ENCODE measurements at places on chromosomes 16 and 17.
A peak's percentile ranks its signal among the peaks of the same experiment; 100 is the strongest.

DNA sequence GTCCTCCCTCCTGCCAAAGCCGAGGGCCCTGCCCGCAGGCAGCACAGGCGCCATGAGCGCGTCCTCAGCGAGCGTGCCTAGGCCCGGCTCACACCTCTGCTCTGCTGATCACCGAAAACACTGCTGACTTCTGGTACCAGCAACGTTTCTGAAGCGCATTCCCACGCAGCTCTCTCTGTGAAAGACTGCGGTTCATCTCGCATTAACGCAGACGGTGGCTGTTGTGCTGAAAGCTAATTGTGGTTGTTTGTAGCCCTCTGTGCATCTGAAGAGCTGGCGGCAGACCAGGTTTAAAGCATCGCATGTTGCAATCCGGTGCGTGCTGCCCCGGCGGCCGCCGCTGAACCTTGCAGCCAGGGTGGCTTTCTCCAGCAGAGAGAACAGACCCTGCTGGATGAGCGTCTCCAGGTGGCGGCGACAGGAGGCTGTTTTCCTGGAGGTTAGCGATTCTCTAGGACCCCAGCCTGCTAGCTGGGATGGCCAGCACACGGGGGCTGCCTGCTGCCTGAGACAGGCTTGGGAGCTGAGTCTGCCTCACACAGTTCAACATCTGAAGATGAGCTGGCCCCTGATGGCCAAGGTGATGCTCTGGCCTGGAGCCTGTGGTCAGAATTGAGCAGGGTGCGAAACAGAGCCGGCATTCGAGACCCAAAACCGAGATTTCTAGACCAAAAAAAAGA is 49.8 kb upstream of the CHMP6 start:
- DNase-seq: no peak

DNA sequence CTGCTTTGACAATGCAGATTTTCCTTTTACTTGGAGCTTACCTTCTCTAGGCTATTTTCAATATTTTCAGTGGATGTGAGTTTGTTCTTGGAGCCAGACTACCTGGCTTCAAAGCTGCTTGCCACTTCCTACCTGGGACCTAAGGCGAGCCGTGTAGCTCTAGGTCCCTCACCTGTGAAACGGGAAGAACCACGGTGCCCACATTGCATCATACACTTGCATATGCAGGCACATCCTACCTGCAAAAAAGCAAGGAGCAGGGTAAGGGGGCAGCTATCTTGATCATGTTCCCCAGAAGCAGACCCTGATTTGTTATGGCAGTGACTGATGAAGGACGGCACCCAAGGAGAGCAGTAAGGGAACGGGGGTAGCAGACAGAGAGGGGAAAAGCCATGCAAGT is 27.0 kb upstream of the MPRIP start:
- no peak for DNase-seq

- DNase-seq: no peak
These were observed 26.5 kb upstream of the STH start for GRCh38 chr17:45972531-45972930.

DNA sequence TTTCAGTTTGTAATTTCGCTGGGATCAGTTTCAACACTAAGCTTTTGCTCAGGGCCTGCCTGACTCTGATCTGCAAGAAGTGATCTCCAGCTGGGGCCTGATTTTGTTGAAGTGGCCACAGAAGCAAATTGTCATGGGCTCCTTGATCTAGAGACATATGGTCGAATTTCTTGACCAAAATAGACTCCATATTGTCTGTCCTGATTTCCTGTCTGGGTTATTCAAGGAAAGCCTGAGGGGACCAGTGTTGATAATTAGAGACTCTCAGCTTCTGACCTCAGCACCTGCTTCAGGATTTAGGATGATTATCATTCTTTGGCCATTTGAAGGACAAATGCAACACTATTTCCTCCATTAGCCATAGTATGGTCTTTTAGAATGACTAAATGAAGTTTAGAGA is 48.9 kb upstream of the MSI2 start:
- no peak for DNase-seq

GRCh38 chr17:34163646-34164045 is 91.4 kb upstream of the CCL2 start:
- DNase-seq: no peak

DNA sequence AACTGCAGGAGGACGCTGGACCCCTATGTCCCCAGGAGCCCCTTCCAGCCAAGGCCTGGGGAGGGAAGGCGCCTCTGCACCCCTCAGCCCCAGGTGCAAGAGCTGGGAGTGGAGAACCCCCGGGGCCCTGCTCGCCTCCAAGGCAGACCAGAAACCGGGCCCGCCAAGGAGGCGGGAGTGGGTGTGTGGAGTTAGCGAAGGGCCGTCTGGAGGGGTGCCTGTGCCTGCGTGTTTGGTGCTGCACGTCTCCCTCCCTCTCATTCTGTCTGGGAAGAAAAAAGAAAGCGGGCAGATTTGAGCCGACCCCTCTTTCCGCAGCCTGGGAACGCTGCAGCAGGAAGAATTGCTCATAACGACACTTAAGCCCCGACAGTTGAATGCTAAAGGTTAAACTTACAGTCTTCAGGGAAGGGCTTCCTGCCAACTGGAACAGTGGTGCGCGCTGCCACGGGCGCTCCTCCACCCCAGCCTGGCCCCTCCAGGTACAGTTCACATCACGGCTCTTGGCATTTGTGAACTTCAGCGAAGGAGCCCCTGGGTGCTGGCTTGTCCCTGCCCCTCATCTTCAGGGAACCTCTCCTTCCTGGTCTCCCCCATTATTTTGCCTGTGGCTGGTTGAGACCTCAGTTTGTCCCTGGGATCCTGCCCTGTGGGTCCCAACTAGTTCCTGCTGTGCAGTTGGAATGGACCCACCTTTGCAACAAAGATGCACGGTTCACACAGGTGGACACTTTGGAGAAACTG is 19.2 kb upstream of the ZFHX3 start:
- DNase-seq: no peak

DNA sequence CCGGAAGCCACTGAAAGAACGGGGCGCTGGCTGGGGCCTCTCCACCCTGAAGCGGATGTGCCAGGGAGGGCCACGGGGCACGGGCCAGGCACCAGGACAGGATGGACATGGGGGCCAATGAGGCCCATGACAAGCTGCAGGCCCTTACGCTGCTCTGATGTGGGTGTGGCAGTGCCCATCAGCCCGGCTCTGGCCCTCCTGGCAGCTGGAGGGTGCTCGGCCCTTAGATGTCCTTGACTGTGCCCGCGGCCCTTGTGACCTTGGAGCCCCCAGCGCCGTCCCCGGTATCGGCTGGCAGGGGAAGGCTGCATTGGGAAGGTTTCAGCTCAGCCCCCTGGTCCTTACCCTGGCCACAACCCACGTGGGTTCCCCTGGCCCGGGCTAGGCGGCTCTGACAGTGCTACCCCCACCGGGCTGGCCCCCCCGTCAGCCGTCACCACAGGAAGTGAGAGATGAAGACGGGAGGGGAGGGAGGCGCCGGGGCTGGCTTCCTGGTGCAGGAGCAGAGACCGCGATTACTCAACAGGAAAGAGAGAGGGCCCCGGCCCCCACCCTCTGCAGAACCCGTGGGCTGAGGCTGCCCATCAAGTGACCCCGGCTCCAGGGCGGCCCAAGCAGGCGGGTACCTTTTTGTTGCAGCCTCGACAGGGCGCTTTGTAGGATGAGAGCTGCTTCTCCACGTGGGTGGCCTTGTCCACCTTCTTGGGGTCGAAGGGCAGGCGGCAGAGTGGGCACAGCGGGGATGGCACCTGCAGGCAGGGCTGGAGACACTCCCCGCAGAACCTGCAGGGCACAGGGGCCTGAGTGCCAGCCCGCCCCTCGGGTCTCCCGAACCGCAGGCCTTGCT is 5.3 kb downstream of the RNF166 start:
- DNase-seq: peak; percentile 94

DNA sequence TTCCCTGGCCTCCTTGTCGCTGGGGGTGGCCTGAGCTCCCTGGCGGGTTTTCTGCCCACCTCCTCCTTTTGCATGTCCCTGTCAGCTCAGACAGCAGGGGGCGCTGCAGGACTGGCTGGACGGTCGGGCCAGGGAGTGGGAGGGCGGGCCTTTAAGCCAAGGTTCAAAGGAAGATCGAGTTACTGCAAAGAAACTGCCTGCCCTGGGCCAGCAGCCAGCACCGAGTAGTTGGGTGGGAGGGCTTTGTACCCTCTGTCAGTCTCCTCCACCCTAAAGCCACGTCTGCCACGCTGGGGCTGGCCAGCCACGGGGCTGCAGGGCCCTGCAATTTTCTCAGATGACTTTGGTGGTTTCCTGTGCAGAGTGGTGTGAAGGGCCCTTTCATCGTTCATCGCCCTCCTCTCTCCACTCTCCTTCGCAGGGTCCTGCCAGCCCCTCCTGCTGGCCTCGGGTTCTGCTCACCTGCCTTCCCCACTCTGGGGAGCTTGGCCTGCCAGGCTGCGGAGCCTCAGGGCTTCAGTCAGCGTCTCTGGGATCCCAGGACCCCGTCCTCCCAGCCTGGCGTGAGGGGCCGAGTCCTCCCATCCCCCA is 12.3 kb downstream of the GPR142 start:
- peak; percentile 80 for DNase-seq

DNA sequence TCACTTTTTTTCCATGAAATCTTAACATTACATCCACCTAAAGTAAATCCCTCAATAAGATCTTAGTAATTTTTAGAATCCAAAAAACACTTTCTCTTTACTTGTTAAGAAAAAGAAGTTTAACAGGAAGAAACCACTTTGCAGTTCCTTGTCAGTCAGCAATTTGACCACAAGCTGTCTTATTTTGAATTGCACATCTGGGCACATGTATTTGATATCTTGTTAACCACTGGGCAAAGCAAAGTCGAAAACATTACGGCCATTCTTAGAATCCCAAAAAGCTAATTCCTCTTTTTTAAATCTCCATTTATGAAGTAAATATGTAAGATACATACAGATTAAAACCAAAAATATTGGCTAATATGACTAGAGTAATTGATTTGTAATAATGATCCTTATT is 1.1 kb downstream of the ABCA10 start:
- no peak for DNase-seq

DNA sequence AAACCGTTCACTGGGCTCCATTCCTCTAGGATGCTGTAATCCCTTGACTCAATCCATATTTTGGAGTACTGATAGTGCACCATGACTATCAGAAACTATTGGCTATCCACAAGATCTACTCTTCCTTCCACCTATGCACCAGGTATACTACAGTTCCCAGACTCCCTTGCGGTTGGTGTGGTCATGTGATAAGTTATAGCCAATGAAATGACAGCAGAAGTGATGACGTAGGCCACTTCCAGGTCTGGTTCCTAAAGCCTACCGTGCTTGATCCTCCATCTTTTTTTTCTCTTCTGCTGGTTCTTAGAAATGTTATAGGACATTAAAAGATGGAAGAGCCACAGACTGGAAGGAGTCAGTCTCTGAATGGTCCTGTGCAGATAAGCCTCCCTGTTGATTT is 278.8 kb upstream of the C16orf82 start:
- no peak for DNase-seq

- DNase-seq: no peak
These were observed 68.1 kb upstream of the SEC14L1 start for GRCh38 chr17:77072670-77073069.

GRCh38 chr16:75836347-75837010 is 110.2 kb upstream of the CPHXL start:
- no peak for DNase-seq

DNA sequence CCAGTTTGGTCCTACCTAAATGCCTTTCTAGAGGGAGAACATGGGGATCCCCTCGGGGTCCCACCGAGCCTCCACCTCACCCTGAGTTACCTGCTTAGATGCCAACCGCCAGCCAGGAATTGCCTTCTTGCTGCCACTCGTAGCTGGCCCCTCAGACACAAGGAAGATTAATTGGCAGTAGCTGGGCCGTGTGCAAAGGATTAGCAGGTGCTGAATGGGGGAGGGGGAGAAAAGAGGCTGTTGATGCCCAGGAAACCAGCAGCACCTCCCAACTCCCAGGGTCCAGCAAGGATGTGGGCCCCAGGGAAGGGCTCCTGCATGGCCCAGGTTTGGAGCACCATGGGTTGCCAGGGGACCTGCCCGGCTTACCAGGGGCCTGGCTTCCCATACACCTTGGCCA is at the start of gene CNGB1:
Gene CNGB1, minus strand, starts transcription at position 159 of the 400 bp plus-strand sequence. CDS start 3,842 bp downstream, outside the sequence.
- DNase-seq: no peak

DNA sequence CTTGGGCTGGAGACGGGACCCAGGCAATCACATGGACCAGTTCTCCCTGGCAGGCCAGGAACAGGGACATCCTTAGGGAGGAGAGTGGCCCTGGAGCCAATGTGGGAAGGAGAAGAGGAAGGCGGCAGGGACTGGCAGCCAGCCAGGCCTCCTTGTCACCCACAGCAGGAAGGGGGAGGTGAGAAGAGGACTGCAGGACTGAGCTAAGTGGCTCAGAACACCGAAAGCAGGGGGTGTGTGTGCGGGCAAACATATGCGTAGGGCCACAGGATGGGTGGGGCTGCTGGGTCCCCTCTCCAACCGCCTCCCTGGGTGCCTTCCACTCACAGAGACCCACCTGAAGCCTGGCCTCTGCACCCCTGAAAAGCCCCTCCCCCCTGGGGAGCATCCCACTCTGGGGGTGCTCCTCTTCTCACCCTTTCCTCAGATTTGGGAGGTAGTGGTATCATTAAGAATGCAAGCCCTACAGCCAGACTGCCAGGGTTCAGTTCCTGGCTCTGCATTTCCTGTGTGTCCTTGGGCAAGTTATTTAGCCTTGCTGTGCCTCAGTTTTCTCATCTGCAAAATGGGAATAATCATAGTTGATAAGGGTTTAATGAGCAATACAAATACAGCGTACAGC is 8.1 kb downstream of the PNMT start:
- DNase-seq: peak; percentile 15

GRCh38 chr17:231966-232807 is 50.7 kb upstream of the DOC2B start:
- no peak for DNase-seq

GRCh38 chr17:38741921-38742410 is 6.2 kb downstream of the PCGF2 start:
- DNase-seq: no peak

- no peak for DNase-seq
These were observed 131.3 kb downstream of the NLK start for GRCh38 chr17:28173801-28174200.

- DNase-seq: no peak
These were observed 96.8 kb downstream of the GSG1L start for GRCh38 chr16:27966756-27967155.

- DNase-seq: peak; percentile 35
These were observed 45.6 kb downstream of the PRMT7 start for GRCh38 chr16:68356249-68356918.

- no peak for DNase-seq
These were observed 11.0 kb upstream of the ROGDI start for GRCh38 chr16:4813251-4814003.

- no peak for DNase-seq
These were observed 916.9 kb upstream of the SOX9 start for GRCh38 chr17:71203953-71204352.

Measured in activated CD8-positive, alpha-beta memory T cell treated with anti-CD3 and anti-CD28 coated beads for 4 hours (primary cell).